Activated T-helper 1 cell treated with anti-CD3 and anti-CD28 coated beads, Interleukin-12 subunit alpha, Interleukin-12 subunit beta, Interleukin-2, Interleukin-4 antibody, amounts not matched to agents 30 ng/mL and 10 ng/mL and 1 ng/mL, durations not matched to agents 14 hours and 24 hours and 36 hours (primary cell): ENCODE measurements at places on chromosomes 13 and 19. TPM values are rescaled to one million over a fixed set of nuclear protein-coding genes. Genes with fewer than 3 reads are reported as not detected.

DNA sequence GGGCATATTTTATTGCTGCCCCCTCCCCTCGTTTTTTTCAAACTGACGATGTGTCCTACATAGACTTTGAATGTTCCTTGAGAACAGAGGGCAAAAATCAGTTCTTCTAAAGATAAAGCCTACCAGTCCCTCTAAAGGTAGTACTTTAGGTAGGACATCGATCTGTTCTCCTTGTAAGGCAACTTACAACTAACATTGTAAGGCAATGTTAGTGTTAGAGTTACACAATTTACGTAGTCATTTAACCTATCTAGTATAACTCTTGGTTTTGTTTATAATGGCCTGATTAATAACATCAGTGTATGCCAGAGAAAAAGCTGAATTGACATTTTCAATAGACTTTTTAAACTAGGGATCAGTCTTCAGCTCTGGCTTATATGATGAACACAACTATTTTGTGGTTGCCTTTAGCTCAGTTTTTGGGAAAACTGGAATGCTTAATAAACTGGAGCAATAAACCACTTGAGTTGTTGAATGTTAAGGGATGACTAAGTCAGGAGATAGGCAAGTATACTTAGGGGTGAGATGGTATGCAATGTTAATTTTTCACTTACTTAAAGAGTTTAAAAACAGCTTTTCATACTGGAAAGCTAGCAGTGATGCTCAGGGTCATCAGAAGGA lies 2.2 kb downstream of the NDFIP2 start:
- DNase-seq: no peak
- H3K27me3 ChIP-seq: peaks cover 4% of the 10 kb centered on the region
- peaks cover 52% of the 10 kb centered on the region for H3K36me3 ChIP-seq
- H3K27ac ChIP-seq: peak overlapping the region; percentile 96

DNA sequence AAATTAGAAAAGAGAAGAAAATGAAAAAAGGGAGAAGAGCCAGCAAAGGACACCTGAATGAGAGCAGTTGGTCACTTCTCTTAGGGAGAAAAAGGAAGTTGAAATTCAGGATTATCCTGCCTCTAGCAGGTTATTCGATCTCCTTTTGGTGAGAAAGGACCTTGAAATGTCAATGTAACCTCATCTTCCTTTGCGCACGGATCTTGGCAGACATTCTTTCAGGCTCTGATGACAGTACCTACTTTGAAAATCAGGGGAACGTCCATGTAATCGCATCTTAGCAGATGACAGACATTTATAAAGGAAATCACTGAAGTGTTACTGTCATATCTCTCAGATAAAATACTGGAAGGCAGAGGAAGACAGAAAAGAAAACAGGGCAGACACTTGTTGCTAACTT lies 36.7 kb downstream of the FRY start:
- DNase-seq: no peak
- no peak overlapping the region for H3K27ac ChIP-seq
- H3K27me3 ChIP-seq: no peaks in the 10 kb centered on the region
- no peak overlapping the region for H3K4me3 ChIP-seq
- H3K36me3 ChIP-seq: peaks cover 2% of the 10 kb centered on the region

DNA sequence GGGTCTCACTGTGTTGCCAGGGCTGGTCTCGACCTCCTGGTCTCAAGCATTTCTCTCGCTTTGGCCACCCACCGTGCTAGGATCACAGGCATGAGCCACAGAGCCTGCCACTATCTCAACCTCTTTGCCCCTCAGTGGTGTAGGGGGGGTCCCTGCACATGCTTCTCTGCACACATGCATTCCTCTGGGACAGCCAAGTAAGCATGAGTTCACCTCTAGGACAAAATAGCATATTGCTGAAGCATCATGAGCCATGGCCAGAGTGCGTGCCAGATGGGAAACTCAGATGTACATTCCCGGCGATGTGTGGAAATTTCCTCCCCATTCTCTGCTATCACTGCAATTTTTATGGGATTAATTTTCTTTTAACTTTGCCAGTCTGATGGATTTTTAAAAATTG lies 23.1 kb downstream of the CHAF1A start:
- H3K27ac ChIP-seq: no peak overlapping the region
- H3K4me1 ChIP-seq: no peaks in the 10 kb centered on the region
- DNase-seq: no peak
- H3K36me3 ChIP-seq: peaks cover 33% of the 10 kb centered on the region
- H3K27me3 ChIP-seq: no peaks in the 10 kb centered on the region

- peaks cover 2% of the 10 kb centered on the region for H3K36me3 ChIP-seq
- H3K27me3 ChIP-seq: no peaks in the 10 kb centered on the region
- peaks cover 9% of the 10 kb centered on the region for H3K4me1 ChIP-seq
- H3K4me3 ChIP-seq: no peak overlapping the region
These were observed 43.0 kb downstream of the ZAR1L start for GRCh38 chr13:32272021-32272683.

DNA sequence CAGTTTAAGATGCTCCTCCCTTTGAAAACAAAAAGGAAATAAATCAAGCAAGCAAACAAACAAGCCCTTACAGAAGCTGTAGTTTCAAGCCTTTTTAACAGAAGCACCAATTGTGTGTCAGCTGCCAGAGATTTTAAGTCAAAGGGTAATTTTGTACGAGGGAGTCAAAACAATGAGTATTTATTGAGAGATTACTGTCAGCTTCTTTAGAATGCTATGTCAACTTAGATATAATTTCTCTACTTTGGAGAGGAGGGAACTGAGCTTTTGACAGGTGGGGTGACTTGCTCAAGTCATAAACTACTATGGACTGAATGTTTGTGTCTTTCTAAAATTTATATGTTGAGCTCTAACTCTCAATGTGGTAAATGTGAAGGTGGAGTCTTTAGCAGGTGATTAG lies 10.5 kb upstream of the CBY2 start:
- H3K27ac ChIP-seq: no peak overlapping the region
- no peaks in the 10 kb centered on the region for H3K4me1 ChIP-seq
- H3K4me3 ChIP-seq: no peak overlapping the region

GRCh38 chr13:106882246-106882645 lies 314.3 kb upstream of the ARGLU1 start:
- H3K4me1 ChIP-seq: no peaks in the 10 kb centered on the region
- no peak overlapping the region for H3K27ac ChIP-seq
- no peak for DNase-seq

GRCh38 chr13:22320991-22321390 lies 650.1 kb downstream of the FGF9 start:
- H3K36me3 ChIP-seq: no peaks in the 10 kb centered on the region
- no peak for DNase-seq
- H3K27me3 ChIP-seq: no peaks in the 10 kb centered on the region
- H3K4me3 ChIP-seq: no peak overlapping the region

The OR7D2 gene
- 0.44 TPM in 2 replicates for total RNA-seq

DNA sequence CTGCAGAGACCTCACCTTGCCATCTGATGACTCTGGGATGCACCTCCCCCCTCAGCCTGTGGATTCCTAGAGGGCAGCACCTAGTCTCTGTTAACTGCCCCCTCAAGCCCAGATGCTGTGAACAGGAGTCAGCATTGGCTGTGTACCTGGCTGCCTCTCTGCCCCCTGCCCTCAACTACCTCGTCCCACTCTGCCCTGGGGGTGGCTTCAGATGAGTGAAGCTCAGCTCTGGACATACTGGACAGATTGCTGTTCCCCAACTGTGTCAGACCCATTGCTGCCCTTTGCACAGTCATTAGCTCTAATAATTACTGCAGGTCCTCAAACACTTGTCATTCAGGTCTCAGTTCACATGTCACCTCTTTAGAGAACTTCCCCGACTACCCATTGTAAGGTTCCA lies 182.1 kb upstream of the TSHZ3 start:
- no peaks in the 10 kb centered on the region for H3K27me3 ChIP-seq
- H3K27ac ChIP-seq: no peak overlapping the region
- H3K4me3 ChIP-seq: no peak overlapping the region

- DNase-seq: no peak
- H3K36me3 ChIP-seq: no peaks in the 10 kb centered on the region
- H3K4me1 ChIP-seq: no peaks in the 10 kb centered on the region
- H3K27ac ChIP-seq: no peak within 1 kb of the TSS
- H3K4me3 ChIP-seq: no peak within 1 kb of the TSS
- H3K27me3 ChIP-seq: no peaks in the 10 kb centered on the region
These were observed at the start of gene STOML3 for GRCh38 chr13:38990693-38991092. Gene STOML3 (minus strand): TSS chr13:38990831. CDS start chr13:38990721, 110 bp downstream.

DNA sequence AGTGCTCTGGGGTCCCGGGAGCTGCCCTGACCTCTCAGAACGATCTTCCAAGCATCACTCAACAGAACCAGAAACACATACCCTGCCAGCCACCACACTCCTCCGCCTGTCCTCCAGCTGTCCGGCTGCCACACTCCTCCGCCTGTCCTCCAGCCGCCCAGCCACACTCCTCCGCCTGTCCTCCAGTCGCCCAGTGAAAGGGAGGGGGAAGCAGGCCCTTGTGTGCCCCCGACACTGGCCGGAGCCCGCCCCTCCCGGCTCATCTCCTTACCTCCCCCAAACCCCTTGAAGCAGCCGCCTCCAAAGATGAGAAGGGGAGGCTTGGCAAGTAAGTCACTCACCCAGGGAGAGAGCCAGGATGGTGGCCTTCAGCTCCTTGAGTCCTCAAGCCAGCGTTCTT lies 40.2 kb downstream of the STK24 start:
- DNase-seq: no peak
- peaks cover 81% of the 10 kb centered on the region for H3K4me1 ChIP-seq
- H3K27ac ChIP-seq: peak overlapping the region; percentile 44
- H3K27me3 ChIP-seq: no peaks in the 10 kb centered on the region
- H3K4me3 ChIP-seq: no peak overlapping the region

DNA sequence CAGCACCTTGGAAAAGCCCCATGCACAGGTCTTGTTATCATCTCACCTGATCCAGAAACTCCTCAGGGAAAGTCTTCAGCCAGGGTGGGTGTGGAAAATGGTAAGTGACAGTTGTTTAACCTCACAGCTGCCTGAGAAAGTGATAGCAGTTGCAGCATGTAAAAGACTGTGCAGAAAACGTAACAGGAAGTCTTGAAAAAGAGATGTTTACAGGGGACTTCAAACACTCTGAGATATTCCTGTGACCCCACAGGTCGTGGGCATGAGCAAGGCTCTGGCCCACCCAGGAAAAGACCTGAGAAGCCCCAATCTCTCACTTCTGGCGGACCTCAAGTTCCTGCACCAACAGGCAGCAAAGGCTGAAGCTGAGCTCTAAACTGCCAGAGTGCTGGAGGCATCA lies 826.9 kb downstream of the UQCRFS1 start:
- DNase-seq: no peak
- H3K4me3 ChIP-seq: peak overlapping the region; percentile 75
- peaks cover 73% of the 10 kb centered on the region for H3K4me1 ChIP-seq
- H3K27me3 ChIP-seq: no peaks in the 10 kb centered on the region
- peaks cover 15% of the 10 kb centered on the region for H3K36me3 ChIP-seq

GRCh38 chr13:112007191-112007590 lies 59.8 kb upstream of the SOX1 start:
- H3K36me3 ChIP-seq: no peaks in the 10 kb centered on the region
- DNase-seq: no peak
- H3K4me1 ChIP-seq: no peaks in the 10 kb centered on the region
- peaks cover 1% of the 10 kb centered on the region for H3K27me3 ChIP-seq
- H3K27ac ChIP-seq: no peak overlapping the region

The CEACAM20 gene
- not detected in 2 replicates for total RNA-seq

GRCh38 chr19:38683393-38684077 lies 36.1 kb downstream of the ACTN4 start:
- peak overlapping the region; percentile 23 for H3K27ac ChIP-seq
- peak overlapping the region; percentile 31 for H3K4me3 ChIP-seq
- peaks cover 92% of the 10 kb centered on the region for H3K4me1 ChIP-seq
- H3K36me3 ChIP-seq: peaks cover 19% of the 10 kb centered on the region
- DNase-seq: no peak
- H3K27me3 ChIP-seq: no peaks in the 10 kb centered on the region

The MEDAG gene
- not detected in 2 replicates for total RNA-seq

- H3K4me1 ChIP-seq: peaks cover 75% of the 10 kb centered on the region
- H3K27me3 ChIP-seq: no peaks in the 10 kb centered on the region
- H3K36me3 ChIP-seq: peaks cover 11% of the 10 kb centered on the region
These were observed 42.7 kb downstream of the GATAD2A start for GRCh38 chr19:19448238-19448544.

DNA sequence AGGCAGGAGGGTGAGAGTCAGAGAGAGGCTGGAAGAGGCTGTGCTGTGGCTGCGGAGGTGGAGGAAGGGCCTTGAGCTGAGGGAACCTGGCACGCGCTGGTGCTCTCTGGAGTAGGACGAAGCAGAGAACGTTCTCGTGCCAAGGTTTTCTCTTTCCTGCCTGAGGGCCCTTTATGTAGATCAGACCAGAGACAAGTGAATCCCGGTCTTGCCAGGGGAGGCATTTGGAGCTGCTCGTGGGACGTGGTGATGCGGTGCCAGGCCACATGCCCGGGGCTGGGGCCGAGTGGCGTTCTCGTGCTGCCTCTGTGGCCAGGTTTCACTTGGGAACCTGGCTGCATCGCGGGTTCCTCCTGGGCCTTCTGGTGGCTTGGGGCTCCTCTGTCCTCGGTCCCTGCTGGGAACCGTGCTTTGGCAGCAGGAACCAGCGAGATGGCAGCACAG lies 54.2 kb downstream of the KDM4B start:
- no peak overlapping the region for H3K4me3 ChIP-seq
- H3K27me3 ChIP-seq: no peaks in the 10 kb centered on the region
- H3K36me3 ChIP-seq: peaks cover 4% of the 10 kb centered on the region
- DNase-seq: no peak
- no peaks in the 10 kb centered on the region for H3K4me1 ChIP-seq

The TEX101 gene
- not detected in 2 replicates for total RNA-seq

DNA sequence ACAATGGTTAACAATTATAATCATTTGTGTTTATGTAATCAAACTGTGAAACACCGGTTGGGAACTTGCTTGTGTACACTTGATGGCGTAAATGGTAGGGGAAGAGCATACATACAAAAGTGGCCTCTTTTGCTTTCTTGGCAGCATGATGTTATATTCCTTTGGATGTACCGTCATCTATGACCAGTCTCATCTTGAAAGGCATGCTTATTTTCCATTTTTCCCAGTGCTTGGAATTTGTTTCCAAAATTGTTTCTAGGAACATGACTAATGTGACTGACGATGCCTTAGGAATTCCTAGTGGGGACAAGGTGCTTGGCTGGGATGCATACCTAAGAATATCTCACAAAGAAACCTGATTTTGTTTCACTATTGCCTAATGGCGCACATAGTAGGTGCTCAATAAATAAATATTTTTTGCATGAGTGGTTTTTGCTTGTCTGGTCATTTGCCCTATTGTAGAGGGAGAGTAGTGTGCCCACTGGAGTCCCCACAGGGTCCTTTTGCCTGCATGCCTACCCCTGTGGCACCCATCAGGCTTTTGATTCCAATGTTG lies 45.5 kb downstream of the SAE1 start:
- H3K4me1 ChIP-seq: peaks cover 53% of the 10 kb centered on the region
- peak overlapping the region; percentile 90 for H3K27ac ChIP-seq
- no peak for DNase-seq
- H3K4me3 ChIP-seq: no peak overlapping the region
- H3K27me3 ChIP-seq: no peaks in the 10 kb centered on the region

DNA sequence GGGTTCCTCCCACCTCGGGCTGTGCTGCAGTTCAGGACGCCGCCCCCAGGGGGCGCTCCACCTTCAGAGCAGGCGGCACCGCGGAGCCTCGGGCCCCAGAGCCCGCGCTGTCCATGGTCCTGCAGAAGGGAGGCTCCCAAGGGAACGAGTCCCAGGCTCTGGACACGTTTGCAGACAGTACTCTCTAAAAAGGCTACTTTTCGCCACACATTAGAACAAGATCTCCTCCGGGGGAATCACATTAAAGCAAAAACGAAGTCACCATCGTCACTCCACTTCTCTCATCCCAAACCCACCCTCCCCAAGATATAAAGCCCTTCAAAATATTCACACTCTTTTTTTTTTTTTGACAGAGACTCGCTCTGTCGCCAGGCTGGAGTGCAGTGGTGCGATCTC lies 4.6 kb upstream of the SIGLEC10 start:
- no peak overlapping the region for H3K27ac ChIP-seq
- H3K4me1 ChIP-seq: peaks cover 10% of the 10 kb centered on the region
- no peak overlapping the region for H3K4me3 ChIP-seq
- DNase-seq: peak; percentile 78
- no peaks in the 10 kb centered on the region for H3K36me3 ChIP-seq

GRCh38 chr19:1074544-1075283 lies 7.7 kb downstream of the ARHGAP45 start:
- H3K4me3 ChIP-seq: peak overlapping the region; percentile 79
- peak; percentile 69 for DNase-seq
- H3K36me3 ChIP-seq: peaks cover 32% of the 10 kb centered on the region
- H3K27me3 ChIP-seq: no peaks in the 10 kb centered on the region
